ENCODE measurements at places on chromosomes 3 and 15.
A peak's percentile ranks its signal among the peaks of the same experiment; 100 is the strongest.

GRCh38 chr3:8503461-8503860 lies 1.8 kb downstream of the LMCD1 start:
- no peak for DNase-seq

DNA sequence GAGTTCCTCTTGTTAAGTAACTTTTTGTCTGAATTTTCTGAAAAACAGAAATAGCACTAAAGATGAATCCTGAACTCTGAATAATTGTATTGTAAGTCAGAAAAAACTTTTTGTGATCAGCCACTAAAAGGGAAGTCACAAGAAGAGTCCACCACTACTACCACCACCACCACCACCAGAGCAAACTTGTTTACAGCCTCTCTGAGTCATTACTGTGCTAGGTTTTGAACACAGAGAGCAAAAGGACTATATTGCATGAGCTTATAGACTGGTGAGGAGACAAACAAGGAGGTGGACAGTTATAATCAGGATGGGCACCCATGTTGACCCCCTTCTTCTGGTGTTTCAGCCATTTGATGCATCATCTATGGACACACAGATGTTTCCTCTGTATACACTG lies 141.7 kb downstream of the IL5RA start:
- DNase-seq, result no peak

DNA sequence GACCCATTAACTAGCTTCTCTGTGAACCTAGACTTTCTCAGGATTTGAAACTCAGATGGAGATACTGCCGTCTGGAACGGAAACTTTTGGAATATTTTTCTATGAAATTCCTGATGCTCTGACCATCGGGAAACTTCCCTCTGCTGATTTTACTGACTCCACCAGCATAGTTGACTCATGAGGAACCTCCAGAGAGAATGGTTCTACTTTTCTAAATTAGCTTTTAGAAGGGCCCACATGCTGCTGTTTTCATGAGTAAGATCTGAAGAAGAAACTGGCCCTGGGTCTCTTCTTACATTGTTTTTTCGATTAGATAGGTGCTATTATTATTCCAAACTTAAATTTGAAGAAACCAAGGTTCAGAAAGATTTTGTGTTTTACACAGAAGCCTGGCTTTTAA lies 326.3 kb upstream of the NR2E3 start:
- no peak for DNase-seq

DNA sequence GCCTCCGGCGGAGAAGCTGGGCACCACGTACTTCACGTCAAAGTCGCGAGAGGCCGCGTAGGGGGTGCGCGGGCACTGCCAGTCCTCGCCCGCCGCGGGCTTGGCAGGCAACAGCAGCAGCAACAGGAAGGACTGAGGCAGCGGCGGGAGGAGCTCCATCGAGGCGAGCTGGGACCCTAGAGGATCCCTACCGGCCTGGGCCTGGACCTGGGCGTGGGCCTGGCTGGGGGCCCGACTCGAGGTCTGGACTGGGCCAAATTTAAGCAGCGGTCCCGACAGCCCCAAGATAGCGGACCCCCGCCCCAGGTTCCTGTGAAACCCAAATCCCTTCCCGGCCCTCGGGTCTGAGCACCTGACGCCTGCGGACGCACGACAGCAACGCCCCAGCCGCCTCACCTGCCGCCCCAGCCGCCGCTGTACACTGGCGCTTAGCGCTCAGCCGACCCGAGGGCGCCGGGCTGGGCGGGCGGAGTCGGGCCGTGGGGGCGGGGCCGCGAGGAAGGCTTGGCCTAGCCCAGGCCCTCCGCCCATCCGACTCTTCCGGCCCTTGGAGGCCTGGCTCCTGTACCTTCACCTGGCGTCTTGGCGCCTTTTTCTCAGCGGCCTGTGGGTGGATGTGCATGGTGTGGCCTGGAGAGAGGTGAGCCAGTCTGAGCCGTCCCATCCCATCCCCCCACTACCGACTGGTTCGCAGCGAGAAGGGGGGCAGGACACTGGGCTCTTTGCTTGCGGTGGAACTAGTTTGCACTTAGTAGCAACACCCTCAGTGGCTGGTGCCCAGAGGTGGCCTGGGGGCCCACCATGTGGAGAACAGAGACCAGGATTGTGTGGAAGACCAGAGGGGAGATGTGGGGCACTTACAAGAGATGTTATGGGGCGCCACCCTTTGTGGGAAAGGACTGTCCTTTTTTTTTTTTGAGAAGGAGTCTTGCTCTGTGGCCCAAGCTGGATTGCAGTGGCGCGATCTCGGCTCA lies at the start of gene MST1R:
MST1R (minus strand) TSS at position 423 of the 974 bp plus-strand sequence; CDS start at position 159, 264 bp downstream.
- DNase-seq, result peak; percentile 83

DNA sequence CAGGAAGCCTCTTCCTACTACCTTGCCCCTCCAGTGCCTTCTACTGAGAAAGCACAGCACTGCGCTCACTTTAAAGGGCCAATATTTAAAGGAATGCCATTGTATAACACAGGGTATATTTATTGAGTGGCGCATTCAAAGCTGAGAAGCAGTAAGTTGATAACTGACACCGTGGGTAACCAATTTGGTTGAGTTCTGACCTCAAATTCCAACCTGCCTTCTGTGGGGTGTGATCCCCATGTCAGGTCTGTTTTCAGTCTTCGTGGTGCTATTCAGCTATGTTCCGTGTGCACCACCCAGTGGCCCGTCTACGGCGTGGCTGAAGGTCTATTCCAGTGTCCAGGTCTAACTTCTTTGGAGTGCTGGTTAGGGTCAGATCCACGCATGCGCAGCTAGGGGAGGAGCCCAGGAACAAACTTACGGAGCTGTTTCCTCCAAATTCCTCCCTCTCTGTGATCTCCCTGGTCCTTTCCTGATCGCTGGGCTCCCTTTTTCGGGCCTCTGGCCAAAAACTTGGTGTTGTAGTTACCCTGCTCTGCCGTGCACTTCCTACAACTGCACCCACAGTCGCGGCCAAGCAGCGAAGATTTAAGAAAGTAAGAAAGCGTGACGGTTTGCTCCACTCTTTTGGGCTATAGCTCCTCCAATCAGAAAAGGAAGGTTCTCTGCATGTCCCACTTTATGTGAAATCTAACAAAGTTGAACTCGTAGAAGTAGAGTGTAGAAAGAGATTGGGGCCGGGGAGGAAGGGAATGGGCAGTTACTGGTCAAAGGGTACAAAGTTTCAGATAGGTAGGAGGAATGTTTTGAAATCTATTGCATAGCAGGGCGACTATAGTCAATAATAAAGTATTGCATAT lies 7.7 kb downstream of the LRRC2 start:
- no peak for DNase-seq

DNA sequence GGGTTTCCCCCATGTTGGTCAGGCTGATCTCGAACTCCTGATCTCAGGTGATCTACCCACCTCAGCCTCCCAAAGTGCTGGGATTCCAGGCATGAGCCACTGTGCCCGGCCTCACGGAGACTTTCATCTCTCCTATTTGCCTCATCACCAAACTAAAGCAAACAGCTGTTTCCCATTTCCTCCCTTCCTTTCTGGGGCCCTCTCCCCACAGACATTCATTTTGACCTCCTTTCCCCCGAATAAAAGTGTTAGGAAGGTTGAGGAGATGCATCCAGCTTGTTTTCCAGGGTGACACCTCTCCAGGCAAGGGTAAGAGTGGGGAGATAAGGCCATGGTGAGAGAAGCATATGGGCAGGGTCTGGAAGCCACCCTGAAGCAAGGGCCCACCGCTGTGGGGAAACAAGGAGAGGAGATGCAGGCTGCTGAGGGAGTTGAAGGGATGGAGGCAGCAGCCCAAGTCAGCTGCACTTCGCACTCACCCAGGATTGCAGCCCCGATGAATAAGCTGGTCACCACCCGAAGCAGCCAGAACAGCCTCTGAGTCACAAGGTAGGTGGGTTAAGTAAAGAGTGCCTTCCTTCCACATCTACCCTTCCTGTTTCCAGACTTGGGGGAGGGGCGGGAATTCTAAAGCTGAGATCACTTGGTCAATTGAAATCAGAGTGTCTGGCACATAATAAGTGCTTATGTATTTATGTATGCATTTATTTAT lies 7.7 kb downstream of the DUOXA2 start:
- no peak for DNase-seq

DNA sequence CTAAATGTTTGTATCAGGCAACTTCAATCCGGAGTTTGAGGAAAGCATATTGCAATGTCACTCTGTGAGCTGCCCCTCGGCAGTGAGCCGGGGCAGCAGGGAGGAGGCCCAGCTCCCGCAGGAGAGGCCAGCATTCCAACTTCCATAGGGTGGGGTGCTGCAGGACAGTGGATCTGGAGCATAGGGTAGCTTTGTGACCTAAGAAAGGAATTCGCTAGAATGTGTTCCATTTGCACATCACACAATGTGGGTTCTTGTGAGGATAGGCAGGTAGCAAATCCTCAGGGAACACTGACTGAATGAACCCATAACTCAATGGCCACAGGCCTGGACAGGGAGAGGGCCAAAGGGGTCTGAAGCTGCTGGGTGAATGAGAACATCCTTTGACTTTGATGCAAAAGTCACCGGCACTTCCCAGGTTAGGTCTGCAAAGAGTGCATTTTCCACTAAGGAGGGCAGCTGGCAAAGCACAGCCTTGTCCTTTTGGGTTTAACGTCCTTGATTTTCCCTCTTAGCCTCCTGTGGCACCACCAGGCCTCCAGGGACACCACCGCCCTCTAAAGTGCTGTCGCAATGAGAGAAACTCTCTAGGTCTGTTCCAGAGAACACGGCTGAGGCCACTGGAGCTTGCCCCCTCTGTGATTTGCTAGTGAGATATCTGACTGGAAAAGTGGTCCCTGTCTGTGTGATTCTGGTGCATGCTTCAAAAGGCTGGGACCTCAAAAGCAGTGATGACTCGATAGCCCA lies 36.2 kb downstream of the GABRB3 start:
- no peak for DNase-seq

DNA sequence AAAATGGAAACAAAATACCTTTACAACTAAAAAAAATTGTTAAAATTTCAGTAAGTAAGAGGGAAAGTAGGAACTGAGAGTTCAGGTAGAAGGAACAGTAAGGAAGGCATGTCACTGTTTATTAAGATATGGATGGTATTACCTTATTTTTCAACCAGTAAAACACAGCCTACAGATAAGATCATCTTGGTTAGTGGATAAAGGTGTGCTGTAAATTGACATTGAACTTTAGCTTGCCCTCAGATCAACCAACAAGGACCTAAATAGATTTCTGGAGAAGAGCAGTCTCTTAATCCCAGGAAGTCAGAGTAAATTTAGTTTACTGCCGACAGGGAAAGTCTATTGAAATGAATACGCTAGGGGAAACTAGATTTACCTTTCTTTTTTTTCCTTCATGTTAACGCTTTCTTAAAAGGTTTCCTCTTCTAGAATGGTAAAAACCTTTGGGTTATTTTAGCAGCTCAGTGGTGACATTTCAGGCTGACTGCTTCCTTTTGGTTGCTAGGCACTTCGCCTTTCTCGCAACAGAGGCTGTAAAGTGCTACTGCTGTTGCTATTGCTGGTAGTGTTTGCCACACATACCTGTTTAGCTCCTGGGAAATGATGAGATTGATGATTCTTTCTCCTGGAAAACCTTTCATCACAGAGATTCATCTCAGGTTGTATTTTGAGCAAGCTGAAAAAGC lies 12.9 kb downstream of the DZIP3 start:
- DNase-seq, result no peak

DNA sequence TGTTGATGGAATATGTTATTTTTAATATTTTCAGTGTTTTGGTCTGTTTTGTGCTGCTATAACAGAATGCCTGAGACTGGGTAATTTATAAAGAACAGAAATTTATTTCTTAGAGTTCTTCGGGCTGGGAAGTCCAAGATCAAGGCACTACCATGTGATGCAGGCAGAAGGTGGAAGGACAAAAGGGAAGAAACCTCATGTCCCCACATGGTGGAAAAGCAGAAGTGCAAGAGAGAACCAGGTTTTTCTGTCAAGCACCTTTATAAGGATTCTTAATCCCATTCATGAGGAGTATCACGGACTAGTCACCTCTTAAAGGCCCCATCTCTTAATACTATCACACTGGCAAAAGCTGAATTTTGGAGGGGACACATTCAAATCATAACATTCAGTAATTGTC lies 57.9 kb upstream of the EPHB3 start:
- DNase-seq, result no peak

Data from NCI-H2081 (cell line).